ENCODE measurements at places on chromosomes 13 and 19. TPM values are rescaled to one million over a fixed set of nuclear protein-coding genes. Genes with fewer than 3 reads are reported as not detected.

GRCh38 chr13:24007979-24008620, 110.8 kb upstream of the C1QTNF9B start:
- no peak for DNase-seq

GRCh38 chr13:49784886-49785570, 7.5 kb downstream of the KPNA3 start:
- no peak for DNase-seq

DNA sequence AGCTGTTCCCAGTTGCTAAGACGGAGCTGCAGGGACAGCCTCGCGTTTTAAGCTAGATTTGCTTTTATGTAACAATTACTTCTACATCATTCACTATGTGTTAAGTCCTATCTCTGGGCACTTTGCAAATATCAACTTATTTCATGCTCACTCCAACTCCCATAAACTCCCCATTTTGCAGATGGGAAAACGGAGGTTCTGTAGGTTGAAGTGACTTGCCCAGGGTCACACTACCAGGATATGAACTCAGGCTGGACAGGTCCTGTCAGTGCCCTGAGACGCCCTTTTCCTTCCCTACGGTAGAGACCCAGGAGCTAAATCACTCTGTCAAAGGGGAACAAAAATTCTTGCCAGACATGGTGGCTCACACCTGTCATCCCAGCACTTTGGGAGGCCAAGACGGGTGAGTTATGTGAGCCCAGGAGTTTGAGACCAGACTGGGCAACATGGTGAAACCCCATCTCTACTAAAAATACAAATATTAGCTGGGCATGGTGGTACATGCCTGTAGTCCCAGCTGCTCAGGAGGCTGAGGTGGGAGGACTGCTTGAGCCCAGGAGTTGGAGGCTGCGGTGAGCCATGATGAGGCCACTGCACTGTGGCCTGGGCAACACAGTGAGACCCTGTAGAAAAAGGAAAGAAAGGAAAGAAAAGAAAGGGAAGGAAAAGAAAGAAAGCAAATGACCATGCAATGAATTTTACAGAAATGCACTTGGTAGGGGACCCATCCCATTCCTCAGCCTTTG, 14.5 kb upstream of the NFIC start:
- no peak for DNase-seq

Gene THSD1
- total RNA-seq, result 28.1 TPM

Gene ZNF253
- 1.7 TPM for total RNA-seq

Gene PTGIR
- 7.9 TPM for total RNA-seq

Gene ZFP14
- 2.2 TPM for total RNA-seq

Gene PLIN4
- under 0.01 TPM for total RNA-seq
